Activated CD4-positive, alpha-beta T cell treated with anti-CD3 and anti-CD28 coated beads, Interleukin-2, amount 10 ng/mL, durations not matched to agents 7 days and 5 days (primary cell): ENCODE measurements at places on chromosomes 6 and 20.

DNA sequence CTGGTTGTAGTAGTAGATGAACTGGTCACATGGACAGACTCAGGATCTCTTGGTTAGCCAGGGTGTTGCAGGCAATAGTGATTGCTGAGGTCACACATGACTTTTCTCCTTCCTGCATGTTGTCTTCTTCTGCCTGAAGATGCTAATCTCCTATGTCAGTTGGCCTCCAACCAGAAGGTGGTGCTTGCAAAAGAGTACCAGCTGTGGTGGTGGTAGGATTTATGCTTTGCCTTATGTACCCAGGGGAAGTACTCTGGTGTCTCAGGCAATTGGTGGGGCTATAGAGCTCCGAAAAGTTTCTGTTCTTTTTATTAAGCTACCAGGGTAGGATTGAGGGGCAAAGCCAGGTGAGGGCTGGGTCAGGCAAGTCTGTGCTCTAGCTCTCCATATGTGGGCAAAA is 98.5 kb downstream of the CARMIL1 start:
- peaks cover 5% of the 10 kb centered on the region for H3K36me3 ChIP-seq
- peaks cover 5% of the 10 kb centered on the region for H3K4me1 ChIP-seq
- no peak overlapping the region for H3K27ac ChIP-seq
- H3K27me3 ChIP-seq: no peaks in the 10 kb centered on the region
- no peak overlapping the region for H3K4me3 ChIP-seq

GRCh38 chr6:166202321-166202733 is 34.7 kb upstream of the TBXT start:
- DNase-seq: no peak
- H3K4me3 ChIP-seq: no peak overlapping the region
- no peaks in the 10 kb centered on the region for H3K36me3 ChIP-seq
- no peaks in the 10 kb centered on the region for H3K4me1 ChIP-seq

- no peak for DNase-seq
- H3K36me3 ChIP-seq: no peaks in the 10 kb centered on the region
- no peaks in the 10 kb centered on the region for H3K27me3 ChIP-seq
- no peaks in the 10 kb centered on the region for H3K4me1 ChIP-seq
These were observed 94.8 kb upstream of the FOXA2 start for GRCh38 chr20:22679197-22679596.

GRCh38 chr6:127971945-127972391 is 71.1 kb upstream of the THEMIS start:
- H3K27me3 ChIP-seq: no peaks in the 10 kb centered on the region
- H3K27ac ChIP-seq: peak overlapping the region; percentile 97
- peak; percentile 76 for DNase-seq
- peaks cover 65% of the 10 kb centered on the region for H3K4me1 ChIP-seq

GRCh38 chr6:36067374-36068011 is 39.9 kb downstream of the MAPK14 start:
- peaks cover 20% of the 10 kb centered on the region for H3K4me1 ChIP-seq
- DNase-seq: no peak
- H3K27me3 ChIP-seq: no peaks in the 10 kb centered on the region
- peaks cover 15% of the 10 kb centered on the region for H3K36me3 ChIP-seq
- H3K27ac ChIP-seq: no peak overlapping the region

- H3K27ac ChIP-seq: no peak overlapping the region
- no peak for DNase-seq
- H3K4me3 ChIP-seq: no peak overlapping the region
- peaks cover 11% of the 10 kb centered on the region for H3K4me1 ChIP-seq
These were observed 10.4 kb downstream of the TGM6 start for GRCh38 chr20:2390951-2391675.

DNA sequence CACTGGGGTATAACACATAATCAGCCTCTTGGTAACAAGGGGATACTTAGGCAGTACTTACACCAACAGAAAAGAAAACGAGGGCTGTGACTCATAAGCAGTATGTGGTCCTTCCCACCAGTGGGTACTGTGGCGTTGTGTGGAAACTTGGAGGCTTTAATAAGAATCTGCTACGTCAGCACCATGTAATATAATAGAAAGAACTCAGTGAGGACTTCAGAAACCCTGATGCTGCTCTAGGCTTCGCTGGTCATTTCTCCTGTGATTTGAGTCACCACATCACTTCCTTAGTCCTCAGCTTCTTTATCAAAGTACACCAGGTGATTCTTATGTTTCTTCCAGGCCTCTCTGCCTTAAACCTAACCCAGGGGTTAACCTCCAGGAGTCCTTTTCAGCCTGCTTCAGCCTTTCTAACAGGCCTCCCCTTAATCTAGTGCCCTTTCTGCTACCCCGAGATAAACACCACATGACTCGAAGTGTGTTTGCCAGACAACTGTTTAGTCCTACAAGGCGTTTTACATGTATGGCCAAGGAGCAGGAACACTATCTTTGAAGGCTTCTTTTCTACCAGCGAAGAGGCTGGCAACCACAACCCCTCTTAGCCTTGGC is 68.5 kb downstream of the FYN start:
- peaks cover 86% of the 10 kb centered on the region for H3K4me1 ChIP-seq
- H3K36me3 ChIP-seq: peaks cover 33% of the 10 kb centered on the region
- peak overlapping the region; percentile 82 for H3K27ac ChIP-seq
- no peaks in the 10 kb centered on the region for H3K27me3 ChIP-seq
- peak overlapping the region; percentile 66 for H3K4me3 ChIP-seq

DNA sequence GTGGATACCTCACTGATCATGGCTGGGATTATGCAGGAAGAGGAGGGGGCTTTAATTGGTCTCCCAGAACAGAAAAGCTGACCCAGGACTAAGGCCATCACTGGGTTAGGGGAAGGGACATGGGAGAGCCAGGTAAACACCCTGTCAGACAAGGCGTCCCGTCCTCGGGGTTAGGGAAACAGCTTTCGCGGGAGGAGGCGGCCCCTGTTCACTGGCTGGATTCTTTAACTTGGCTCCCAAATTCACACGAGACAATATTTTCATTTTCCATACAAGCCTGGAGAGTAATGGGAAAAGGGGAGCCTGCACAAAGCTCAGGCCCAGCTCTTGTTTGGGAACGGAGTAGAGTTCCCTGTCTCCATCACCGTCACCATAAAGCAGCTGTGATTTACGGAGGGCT is 29.3 kb downstream of the KCNK5 start:
- H3K36me3 ChIP-seq: peaks cover under 1% of the 10 kb centered on the region
- peaks cover 9% of the 10 kb centered on the region for H3K4me1 ChIP-seq
- H3K4me3 ChIP-seq: no peak overlapping the region

- H3K4me1 ChIP-seq: peaks cover 7% of the 10 kb centered on the region
- no peak overlapping the region for H3K4me3 ChIP-seq
- peaks cover 33% of the 10 kb centered on the region for H3K27me3 ChIP-seq
- H3K27ac ChIP-seq: no peak overlapping the region
- H3K36me3 ChIP-seq: no peaks in the 10 kb centered on the region
These were observed 6.4 kb downstream of the TNFRSF21 start for GRCh38 chr6:47303342-47303741.

DNA sequence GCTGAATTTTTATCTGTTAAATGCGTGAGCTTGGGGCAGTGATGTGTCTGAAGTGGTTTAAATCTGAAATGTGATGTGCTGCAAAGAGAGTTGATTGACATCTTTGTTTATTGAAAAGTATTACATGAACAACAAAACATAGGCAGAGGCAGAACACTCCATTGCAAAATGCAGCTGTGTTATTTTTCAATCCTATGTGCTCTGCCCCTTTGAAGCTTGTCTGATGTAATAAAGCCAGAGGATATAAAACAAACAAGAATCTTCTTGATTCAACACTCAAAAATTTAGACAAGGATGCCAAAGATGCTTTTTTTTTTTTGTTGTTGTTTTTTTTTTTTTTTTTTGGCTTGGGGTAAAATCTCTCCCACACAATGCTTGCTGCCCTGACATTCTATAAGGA is 482.4 kb upstream of the MMS22L start:
- no peak for DNase-seq
- no peaks in the 10 kb centered on the region for H3K4me1 ChIP-seq
- no peak overlapping the region for H3K4me3 ChIP-seq
- no peaks in the 10 kb centered on the region for H3K27me3 ChIP-seq

DNA sequence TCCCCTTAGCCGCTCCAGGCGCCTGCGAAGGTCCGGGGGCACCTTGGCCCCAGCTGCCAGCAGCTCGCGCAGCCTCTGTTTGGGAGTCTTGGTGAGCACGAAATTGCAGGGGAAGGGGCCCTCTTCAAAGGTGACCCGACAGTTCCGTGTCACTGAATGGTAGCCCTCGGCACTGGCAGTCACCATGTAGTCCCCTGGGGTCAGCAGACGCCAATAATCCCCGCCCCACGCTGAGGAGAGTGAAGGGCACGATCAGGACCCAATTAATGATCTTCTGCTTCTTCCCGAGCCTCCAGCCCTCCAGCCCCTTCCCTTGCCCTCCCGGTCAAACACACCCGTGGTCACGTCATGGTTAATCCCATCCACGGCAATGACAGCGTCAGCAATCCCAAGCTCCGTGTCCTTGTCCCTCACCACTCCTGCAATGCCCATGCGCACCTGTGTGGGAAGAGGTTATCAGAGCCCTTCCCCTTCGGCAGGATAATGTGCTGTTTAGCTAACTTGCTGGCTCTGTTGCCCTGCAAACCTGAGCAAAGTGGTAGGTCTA is 6.2 kb downstream of the CPXM1 start:
- H3K4me1 ChIP-seq: peaks cover 2% of the 10 kb centered on the region
- H3K4me3 ChIP-seq: no peak overlapping the region
- H3K27me3 ChIP-seq: peaks cover 25% of the 10 kb centered on the region
- H3K27ac ChIP-seq: no peak overlapping the region
- DNase-seq: no peak

DNA sequence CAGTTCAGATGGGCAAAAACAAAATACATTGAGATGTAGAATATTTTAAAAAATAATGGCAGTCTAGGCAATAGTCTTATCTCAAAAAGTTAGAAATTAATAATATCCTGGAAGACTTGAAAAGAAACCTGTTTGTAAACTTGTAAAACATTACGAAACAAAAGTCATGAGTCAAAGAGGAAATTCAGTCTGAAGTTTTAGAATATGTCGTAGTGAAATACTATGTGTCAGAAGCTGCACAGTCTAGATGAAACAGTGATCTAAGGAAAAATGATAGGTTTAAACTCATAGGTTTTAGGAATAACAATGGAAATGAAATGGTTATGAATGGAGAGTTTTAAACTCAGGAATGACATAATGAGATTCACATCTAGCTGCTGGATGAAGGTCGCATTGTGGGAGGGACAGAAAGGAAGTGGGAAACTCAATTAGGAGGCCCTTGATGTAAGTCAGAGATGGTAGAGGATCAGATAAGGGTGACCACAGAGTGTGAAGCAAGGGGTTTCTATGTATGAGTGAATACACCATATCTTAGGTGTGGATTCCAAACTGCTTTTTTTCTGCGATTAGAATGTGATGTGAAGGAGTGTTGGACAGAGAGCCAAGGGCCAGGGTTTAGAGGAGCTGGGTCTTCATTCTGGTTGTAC is 2.8 kb downstream of the SNRPB2 start:
- DNase-seq: peak; percentile 37
- H3K4me3 ChIP-seq: peak overlapping the region; percentile 18
- peaks cover 65% of the 10 kb centered on the region for H3K4me1 ChIP-seq
- H3K27ac ChIP-seq: peak overlapping the region; percentile 81
- H3K36me3 ChIP-seq: peaks cover 75% of the 10 kb centered on the region

GRCh38 chr6:139778688-139779087 is 404.2 kb upstream of the CITED2 start:
- no peaks in the 10 kb centered on the region for H3K4me1 ChIP-seq
- H3K27me3 ChIP-seq: peaks cover 7% of the 10 kb centered on the region
- DNase-seq: no peak
- no peak overlapping the region for H3K27ac ChIP-seq
